HFF-Myc (cell line): ENCODE measurements at places on chromosomes 5 and 9.

- no peak for DNase-seq
Observed at GRCh38 chr9:38345851-38346755, 46.4 kb upstream of the ALDH1B1 start.

DNA sequence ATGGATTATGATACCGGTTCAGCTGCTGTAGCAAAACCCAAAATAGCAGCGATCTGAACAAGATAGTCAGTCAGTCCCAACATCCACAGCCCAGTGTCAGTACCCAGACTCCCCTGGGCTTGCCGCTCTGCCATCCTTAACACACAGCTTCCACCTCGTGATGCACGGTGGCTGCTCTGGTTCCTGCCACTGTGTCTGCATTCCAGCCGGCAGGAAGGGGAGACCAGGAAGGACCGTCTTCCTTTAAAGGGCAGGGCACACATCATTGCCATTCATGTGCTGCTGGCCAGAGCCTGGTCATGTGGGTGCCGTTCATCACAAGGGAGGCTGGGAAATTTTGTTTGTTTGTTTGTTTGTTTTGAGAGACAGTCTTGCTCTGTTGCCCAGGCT is 131.0 kb upstream of the IER5L start:
- DNase-seq, result no peak

GRCh38 chr9:70106571-70106970 is 62.9 kb downstream of the MAMDC2 start:
- DNase-seq, result no peak

DNA sequence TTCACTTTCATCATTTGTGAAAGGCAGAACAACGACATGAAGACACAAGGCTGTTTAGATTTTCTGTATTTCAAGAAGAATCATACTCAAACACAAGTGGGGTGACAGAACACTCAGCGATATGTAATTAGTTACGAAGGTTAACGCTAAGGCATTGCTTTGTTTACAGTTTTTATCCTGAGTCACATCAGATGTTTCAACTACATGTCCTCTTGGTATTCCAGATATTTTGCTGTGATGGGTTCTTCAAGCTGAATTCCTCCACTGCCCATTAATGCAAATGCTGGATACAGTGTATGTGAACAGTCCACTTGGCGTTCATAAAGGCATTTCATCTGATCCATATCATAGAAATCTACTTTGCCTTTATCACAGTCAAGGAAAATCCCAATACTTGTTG is 43.4 kb downstream of the TRIM36 start:
- no peak for DNase-seq

DNA sequence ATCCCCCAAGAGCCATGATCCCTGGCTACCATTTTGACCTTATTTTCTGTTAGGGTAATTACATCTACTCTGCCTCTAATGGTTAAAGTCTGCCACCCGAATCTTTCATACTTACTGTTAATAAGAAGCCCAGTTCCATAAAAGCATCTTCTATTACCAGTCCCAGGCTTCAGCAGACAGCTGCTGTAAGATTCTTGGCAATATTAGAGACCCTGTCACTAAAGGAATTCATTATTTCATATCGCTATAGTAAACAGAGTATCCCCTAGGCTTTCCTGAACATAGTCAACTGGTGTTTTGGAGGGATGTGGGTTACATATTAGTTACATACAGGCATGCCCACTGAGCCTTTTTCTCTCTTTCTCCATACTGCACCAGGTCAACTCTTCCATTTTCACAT is 608.7 kb upstream of the SEMA6A start:
- DNase-seq, result no peak
